ENCODE measurements at places on chromosomes 4 and X.

GRCh38 chr4:149296084-149296483, 519.6 kb downstream of the IQCM start:
- DNase-seq = no peak

DNA sequence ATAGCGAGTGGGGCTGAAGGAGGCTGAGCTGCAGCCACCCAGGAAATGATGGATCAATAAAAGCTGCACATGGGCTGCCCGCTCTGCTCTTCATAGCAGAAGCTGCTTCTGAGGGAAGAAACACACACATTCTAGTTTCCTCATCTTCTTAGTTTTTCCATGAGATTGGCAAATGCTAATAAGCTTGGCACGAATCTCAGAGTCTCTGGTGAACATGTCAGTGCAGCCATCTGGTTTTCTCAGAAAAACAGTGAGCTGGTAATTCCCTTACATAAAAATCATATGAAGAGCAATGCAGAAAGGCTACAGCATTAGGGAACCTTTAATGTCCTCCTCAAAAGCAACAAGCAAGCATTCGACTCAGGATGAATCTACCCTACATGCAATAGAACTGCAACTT, 69.9 kb downstream of the GATB start:
- no peak for DNase-seq

DNA sequence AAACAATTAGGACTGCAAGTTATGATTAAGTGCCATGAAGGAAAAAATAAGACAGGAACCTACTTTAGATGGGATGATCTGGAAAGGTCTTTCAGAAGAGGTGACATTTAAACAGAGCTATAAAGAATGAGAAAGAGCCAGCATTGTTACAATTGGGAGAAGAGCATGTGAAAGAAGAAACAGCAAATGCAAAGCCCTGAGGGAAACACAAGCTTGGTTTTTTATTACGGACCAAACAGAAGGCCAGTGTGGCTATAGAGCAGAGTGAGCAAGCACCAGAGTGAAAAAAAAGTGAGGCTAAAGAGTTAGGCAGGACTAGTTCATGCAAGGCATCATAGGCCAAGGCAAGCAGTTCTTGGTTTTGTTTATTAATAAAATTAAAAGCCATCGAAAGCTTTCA, 175.6 kb downstream of the RBMX2 start:
- DNase-seq = no peak

DNA sequence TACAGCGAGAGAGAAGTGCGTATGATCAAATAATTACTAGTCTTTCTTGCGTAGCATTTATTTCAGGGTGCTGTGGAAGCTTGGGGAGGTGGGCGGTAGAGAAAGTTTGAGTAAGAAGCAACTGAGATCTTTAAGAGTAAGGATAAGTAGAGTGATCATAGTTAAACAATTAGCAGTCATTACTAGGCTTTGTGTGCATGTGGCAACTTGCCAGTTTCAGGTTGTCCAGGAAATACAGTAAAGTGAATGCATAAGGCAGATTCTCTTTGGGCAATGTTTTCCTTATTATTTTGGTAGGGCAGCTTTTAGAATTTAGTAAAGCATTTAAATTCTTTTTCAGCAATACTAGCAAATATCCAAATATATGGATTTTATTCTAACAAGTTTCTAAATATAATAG, 57.0 kb downstream of the HPGDS start:
- DNase-seq = no peak

GRCh38 chr4:8192748-8193738, 6.0 kb upstream of the SH3TC1 start:
- no peak for DNase-seq

DNA sequence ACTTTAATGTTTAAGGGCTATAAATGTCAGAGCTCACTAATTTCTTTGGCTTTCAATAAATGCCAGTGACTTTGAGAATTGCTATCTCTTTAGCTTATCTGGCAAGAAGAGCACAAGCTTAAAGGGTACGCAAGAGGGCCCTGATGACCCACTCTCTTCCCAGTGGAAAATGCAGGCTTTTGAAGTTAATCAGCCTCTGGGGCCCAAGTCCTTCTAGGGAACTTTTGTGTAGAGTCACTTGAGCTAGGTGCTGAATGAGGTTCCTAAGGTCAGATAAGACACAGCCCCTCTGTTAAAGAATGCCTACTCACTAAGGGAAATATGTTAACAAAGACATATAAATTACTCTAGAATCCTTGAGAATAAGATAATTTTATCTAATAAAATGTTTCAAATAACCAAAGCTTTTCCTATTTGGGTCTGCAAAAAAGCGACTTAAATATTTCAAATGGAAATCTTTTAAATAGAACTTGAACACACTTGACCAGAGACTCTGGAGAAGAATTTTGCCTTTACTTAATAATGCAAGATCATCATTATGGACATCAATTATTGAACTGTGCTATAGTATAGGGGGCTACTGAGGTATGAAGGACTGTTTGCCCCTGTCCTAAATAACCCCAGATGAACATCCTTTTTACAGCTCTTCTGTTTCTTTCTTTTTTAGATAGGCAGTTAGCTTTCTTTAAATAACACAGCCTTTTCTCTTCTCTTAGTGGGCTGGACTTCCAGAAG, 430.1 kb downstream of the GBA3 start:
- no peak for DNase-seq

DNA sequence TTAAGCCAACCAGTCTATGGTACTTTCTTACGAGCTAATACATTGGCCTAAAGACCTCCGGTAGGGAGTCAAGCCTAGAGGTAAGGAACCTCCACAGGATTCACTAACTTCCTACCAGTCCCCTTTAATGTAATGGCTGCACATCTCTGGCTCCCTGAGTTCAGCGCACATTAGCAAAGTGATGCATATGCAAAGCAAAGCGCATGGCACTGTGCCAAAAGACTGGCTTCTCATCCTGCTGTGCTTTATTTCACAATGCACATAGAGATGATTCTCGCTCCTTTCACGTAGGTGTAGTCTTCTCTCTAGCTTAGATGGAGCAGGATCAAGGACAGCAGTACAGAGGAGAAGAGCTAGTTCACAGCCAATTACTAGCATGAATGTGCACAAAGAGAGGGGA, 14.6 kb upstream of the CLTRN start:
- no peak for DNase-seq

- no peak for DNase-seq
Measured at GRCh38 chrX:19683358-19683757, 168.1 kb upstream of the MAP3K15 start.

GRCh38 chr4:83139514-83140156, 25.1 kb upstream of the PLAC8 start:
- no peak for DNase-seq

DNA sequence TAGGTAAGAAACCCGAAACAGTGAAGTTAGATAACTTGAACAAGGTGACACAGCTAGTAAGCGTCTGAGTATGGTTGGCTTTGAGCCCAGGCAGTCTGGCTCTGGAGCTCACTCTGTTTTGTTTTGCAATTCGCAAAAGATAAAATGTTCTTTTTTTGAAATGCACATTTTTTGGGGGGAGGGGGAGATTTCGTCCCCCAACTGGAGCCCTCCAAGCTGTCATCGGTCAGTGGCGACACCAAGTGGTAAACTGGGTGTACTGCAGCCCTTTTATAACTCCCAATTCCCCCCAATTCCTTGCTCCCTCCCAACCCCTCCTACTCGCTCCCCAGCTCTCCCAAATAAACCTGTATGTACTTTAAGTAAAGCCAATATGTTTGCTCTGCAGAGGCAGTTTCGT, 2.8 kb upstream of the CLCN5 start:
- no peak for DNase-seq

- no peak for DNase-seq
Measured at GRCh38 chr4:8847764-8848163, 23.9 kb downstream of the HMX1 start.

- no peak for DNase-seq
Measured at GRCh38 chrX:12505127-12505526, 286.1 kb upstream of the PRPS2 start.

DNA sequence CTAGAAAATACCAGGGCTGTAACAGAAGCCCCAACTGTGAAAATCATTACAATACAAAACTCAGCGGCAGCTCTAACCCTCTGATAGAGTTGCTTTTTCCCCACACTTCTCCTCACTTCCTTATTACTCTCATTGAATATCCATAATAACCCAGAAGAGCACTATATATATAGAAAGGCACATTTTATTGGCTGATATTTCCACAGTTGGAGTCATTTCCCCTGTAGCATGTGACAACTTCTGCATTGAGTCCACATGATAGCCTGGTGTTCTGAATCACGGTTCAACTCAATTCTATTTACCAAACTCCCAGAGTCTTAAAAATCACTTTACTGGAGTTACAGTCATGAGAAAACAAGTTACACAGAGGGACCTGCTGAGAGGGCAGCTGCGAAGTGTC, 46.6 kb upstream of the NWD2 start:
- no peak for DNase-seq

- DNase-seq = no peak
Measured at GRCh38 chrX:124240422-124240821, 92.0 kb upstream of the TEX13D start.

DNA sequence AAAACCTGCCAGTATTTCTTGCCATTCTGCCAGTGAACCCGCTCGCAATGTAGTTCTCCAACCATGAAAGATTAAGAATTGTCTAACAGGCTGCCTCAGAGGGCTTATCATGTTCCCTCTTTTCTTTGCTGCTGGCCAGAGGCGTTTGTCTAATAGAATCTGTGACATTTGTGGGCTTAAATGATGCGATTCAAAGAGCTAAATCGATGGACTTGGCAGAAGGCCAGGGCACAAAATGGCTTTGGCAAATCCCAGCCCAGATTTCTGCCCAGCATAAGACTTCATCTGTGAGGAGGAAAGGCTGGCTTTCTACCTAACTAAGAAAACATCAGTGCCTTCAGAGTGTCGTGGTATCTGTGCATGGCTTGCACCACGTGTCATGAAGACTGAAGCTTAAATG, 79.9 kb downstream of the TRPC5OS start:
- no peak for DNase-seq
